LHCN-M2 (cell line): ENCODE measurements at places on chromosomes 7 and 10. TPM values are rescaled to one million over a fixed set of nuclear protein-coding genes. Genes with fewer than 3 reads are reported as not detected.
A peak's percentile ranks its signal among the peaks of the same experiment; 100 is the strongest.

The PLEKHS1 gene
- not detected in 2 replicates for total RNA-seq

The LIPK gene
- total RNA-seq, result 0.17 TPM in 1 of 2 replicates, not detected in the other

- no peak for DNase-seq
Measured at GRCh38 chr10:131251146-131251541, 60.4 kb downstream of the TCERG1L start.

GRCh38 chr7:17807242-17807641 is 133.1 kb downstream of the SNX13 start:
- DNase-seq, result no peak

DNA sequence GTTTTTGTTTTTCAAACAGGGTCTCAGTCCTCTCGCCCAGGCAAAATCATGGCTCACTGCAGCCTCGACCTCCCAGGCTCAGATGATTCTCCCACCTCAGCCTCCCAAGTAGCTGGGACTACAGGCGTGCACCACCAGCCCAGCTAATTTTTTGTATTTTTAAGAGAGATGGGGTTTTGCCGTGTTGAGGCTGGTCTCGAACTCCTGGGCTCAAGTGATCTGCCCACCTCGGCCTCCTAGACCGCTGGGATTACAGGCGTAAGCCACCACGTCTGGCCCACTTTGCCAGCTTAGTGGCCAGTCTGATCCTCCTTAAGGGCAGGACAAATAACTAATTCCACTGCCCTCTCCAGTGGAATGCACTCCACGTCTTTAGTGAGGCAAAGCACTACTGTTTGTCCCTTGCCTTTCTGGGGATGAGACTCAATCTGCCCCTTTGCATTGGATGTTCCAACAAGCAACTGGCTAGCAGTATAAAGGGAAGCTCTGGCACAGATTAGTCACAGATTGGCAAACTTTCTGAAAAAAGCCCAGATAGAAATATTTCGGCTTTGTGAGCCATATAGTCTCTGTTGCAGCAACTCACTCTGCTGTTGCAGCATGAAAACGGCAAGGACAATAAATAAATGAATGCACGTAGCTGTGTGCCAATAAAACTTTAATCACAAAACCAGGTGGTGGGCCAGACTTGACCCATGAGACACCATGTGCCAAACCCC is 143.8 kb upstream of the RHEB start:
- peak; percentile 54 for DNase-seq

GRCh38 chr10:96671211-96671890 is 49.0 kb downstream of the PIK3AP1 start:
- no peak for DNase-seq

- DNase-seq, result no peak
Measured at GRCh38 chr10:34061841-34062240, 727.4 kb upstream of the NRP1 start.

- DNase-seq, result no peak
Measured at GRCh38 chr7:7565746-7566650, 686 bp upstream of the MIOS start.

DNA sequence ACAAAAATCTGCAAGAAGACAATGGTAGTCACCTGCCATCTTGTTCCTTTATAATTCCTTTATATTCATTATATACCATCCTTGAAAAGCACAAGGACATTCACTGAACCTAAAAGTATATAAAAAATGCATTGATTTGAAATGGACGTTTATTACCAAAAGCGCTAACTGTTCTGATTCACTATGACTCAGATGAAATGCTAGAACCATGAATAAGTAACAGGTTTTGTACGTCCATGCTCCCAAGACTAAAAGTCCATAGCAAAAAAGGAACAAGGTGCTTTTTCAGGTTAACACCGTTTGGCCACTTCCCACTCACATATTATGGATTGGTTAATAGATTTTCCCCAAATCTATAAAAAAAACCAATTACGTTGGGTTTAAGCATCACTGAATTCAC is 109.4 kb downstream of the PPP1R17 start:
- DNase-seq, result no peak

- no peak for DNase-seq
Measured at GRCh38 chr10:77180104-77180503, 457.5 kb downstream of the KCNMA1 start.

GRCh38 chr10:34181553-34182300 is 633.4 kb downstream of the PARD3 start:
- DNase-seq, result no peak

- no peak for DNase-seq
Measured at GRCh38 chr10:86535132-86535882, 13.7 kb upstream of the WAPL start.

DNA sequence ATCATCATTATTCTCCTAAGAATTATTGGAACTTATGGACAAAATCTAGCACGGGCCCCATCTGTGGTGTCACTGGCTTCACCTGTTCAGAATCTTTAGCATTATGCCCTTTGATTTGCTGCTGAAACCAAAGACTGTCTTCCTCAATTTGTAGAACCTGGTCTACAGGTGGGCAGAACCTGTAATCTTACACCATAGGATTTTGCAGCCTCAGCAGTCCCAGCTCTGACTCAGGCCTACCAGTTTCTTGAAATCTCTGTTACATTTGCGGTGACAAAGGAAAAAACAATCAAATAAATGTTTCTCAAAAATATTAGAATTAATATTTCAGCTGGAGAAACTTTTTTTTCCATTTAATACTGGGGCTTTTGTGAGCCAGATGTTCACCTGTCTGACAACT is 86.1 kb downstream of the EPDR1 start:
- no peak for DNase-seq

GRCh38 chr10:13099144-13099665 is 758 bp upstream of the OPTN start:
- peak; percentile 73 for DNase-seq

The ACSL5 gene
- 0.29 and 0.71 TPM in 2 replicates for total RNA-seq

GRCh38 chr7:73976761-73977618 is 51.0 kb upstream of the ELN start:
- no peak for DNase-seq

GRCh38 chr7:30422922-30423321 is 55.7 kb downstream of the NOD1 start:
- DNase-seq, result peak; percentile 17

DNA sequence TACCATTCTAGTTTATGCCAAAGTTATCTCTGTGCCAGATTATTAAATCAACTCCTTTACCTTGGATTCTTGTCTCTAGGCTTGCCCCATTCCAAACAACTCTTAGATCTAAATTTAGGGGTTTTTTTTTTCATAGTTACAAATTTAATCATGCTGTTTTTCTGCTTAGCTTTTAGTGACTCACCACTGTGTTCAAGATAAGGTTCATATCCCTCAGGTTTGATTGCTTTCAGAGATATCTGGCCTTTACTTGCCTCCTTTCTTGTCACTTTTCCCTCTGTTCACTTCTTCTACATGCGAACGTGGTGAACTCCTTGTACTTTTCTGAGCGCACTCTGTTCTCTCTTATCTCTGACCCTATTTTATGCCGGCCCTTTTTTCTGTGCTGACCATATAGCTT is 78.2 kb downstream of the VPS50 start:
- DNase-seq, result peak; percentile 8

The ZP3 gene
- total RNA-seq, result 2.7 TPM in 1 of 2 replicates, not detected in the other

DNA sequence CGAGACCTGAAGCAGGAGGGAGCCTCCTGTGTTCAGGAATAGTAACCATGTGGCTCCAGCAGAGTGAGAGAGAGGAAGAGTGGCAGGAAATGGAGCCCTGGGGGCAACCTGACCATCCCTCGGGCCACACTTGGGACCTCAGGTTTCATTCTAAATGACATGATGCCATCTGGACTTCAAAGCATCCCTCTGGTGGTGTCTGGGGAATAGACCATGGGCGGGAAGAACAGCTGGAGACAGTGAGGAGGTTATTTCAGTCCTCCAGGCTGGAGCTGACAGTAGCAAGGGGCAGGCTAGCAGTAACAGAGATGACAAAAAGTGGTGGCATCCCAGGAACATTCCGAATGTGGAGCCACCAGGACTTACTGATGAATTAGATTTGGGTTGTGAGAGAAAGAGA is 44.8 kb downstream of the AKR1B1 start:
- DNase-seq, result no peak

GRCh38 chr7:142085428-142085827 is 26.1 kb upstream of the MGAM2 start:
- DNase-seq, result no peak

- DNase-seq, result no peak
Measured at GRCh38 chr10:111370101-111370500, 293.3 kb downstream of the ADRA2A start.

The SPDYE6 gene
- not detected in 2 replicates for total RNA-seq

The TMEM176B gene
- total RNA-seq, result not detected in 2 replicates

The PIP4K2A gene
- total RNA-seq, result 31.3 and 33.3 TPM in 2 replicates
